Activated naive CD8-positive, alpha-beta T cell treated with anti-CD3 and anti-CD28 coated beads, Interleukin-2, amount 50 U/mL, for 16 hours (primary cell): ENCODE measurements at places on chromosomes 4 and X.

GRCh38 chrX:111123125-111123524, 27.1 kb downstream of the PAK3 start:
- DNase-seq = no peak

GRCh38 chrX:30822068-30822681, 66.9 kb downstream of the TAB3 start:
- no peak for DNase-seq

GRCh38 chr4:25834411-25835107, 28.2 kb downstream of the SEL1L3 start:
- DNase-seq = no peak

- no peak for DNase-seq
Observed at GRCh38 chr4:84862064-84862463, 104.4 kb downstream of the WDFY3 start.

DNA sequence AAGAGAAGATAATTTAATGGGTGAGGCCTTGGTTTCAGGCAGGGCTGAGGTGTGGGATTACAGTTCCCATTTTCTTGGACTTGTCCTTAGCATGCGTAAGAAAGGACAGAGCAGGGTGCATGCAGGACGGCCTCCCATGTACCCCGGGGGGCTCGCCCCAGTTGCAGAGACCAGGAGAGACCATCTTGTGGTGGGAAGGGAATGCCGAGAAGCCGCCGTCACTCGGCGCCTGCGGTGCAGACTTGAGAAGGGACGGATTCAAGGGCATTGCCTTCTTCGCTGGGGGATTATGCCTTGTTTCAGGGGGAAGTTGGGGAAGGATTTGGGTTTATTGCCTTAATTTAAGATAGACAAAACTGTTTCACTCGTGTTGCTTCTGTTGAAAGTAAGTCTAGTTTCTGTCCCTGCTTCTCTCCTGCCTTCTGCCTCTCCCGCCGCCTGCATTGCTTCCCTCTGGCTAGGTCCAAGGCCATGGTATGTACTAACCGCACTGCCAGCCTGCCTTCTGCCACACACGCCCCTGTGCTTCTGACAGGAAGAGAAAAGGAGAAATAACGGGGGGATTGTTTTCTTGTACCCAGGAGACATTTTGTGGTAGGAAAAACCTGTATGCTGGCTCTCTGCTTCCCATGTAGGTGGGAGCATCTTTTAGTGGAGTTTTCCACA, 175.9 kb downstream of the DCLK2 start:
- DNase-seq = no peak

- DNase-seq = no peak
Observed at GRCh38 chrX:39941332-39941920, 156.3 kb downstream of the BCOR start.

- no peak for DNase-seq
Observed at GRCh38 chr4:145881576-145881975, 57.0 kb downstream of the ZNF827 start.

- no peak for DNase-seq
Observed at GRCh38 chr4:141275834-141276233, 55.1 kb downstream of the ZNF330 start.

- DNase-seq = no peak
Observed at GRCh38 chr4:17195461-17196275, 297.2 kb upstream of the LDB2 start.

DNA sequence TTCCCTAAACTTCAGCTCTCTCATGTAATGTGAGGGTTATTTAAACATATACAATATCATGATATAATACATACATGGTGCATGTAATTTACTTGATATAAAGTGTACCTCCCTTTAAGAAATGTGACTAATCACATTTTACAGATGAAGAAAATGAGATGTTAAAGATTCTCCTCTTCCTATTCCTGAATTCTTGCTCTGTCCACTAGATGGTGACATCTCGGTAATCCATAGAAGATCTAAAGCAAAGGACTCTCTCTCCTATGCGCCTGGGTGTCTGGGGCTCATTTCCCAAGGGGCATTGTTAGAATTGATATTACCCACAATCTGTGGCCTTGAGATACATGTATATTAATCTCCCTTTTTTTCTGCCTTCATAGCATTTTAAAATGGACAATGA, 804.9 kb downstream of the RAB28 start:
- no peak for DNase-seq

- no peak for DNase-seq
Observed at GRCh38 chrX:151815398-151815797, 80.9 kb downstream of the CNGA2 start.

DNA sequence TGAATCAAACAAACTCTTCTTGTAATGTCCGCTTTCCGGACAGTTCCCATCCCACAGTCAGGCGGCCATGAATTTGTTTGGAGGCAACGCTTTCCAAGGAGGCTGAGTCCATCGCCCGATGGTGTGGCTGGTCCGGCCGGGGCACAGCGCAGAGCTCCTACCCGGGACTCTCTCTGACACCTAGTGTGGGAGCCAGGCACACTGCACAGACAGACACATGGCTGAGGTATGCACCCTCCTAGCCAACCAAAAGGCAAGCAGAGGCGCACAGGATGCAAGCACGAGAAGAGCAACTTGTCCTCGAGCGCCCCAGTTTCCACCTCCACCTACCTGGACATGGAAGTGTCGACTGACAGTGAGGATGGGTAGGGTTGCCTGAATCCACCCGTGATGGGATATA, 87.5 kb downstream of the LEF1 start:
- DNase-seq = no peak

- DNase-seq = no peak
Observed at GRCh38 chrX:103831342-103831802, 685 bp downstream of the RAB9B start.

GRCh38 chr4:106208481-106209460, 107.2 kb downstream of the TBCK start:
- no peak for DNase-seq

DNA sequence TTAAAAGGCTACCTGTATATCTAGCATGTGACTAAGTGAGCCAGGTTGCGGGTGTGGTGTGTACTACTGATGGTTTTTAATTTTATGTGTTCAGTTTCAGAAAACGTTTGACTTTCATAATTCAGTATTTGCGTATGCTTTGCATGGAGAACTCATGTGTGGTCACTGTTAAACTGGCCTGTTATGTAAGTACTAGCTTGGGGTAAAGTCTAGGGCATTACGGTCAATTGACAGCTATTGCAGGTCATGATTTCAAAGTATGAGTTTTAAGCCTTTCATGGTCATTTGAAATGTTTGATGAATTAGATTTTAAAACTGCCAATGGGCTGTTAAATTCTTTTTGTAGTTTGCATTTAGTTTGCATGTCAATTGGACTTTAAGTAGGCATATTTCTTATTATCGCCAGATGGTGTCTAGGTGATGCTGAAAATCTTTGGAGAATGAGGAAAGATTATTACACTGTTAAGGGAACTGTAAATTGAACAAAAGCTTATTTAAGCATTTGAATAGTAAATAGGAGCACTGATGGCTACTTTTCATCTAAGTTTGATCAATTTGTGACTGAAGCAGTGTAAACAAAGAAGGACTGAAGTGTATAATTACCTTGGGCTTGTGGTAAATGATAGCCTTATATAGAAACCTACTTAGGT, 563.4 kb downstream of the DACH2 start:
- no peak for DNase-seq

DNA sequence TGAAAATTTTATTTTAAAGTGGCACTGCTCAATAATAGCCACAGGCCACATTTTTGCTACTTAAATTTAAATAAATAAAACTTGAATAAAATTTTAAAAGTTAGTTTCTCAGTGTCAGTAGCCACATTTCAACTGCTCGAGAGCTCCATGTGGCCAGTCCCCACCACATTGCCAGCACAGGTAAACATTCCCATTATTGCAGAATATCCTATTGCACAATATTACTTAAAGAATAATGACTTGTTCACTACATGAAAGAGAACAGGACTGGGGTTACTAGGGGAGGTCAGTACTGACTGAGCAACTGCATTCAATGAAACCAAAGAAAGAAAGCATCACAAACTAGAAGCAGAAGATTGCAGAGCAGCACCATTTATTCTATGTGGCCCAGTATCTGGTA, 2201.6 kb upstream of the TENM3 start:
- DNase-seq = no peak
